ENCODE measurements at places on chromosomes 7 and 10.

DNA sequence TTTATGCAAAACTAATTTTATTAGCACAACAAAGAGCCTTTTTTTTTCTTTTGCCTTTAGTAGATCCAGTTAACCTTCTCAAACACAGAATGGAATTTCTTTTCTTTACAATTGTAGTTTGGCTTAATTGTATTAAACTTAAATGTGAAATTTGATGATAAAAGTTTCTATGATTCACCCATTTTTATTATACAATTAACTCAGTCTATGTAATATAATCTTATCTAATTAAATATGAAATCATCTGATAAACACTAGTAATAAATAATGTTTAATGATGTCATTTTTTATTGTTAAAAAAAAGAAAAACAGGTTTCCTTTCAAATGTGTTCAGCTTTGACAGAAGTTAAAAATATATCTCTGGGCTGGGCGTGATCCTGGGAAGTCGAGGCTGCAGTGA lies 559.1 kb downstream of the PHTF2 start:
- DNase-seq = no peak

- DNase-seq = no peak
These were observed 82.7 kb downstream of the MYL10 start for GRCh38 chr7:101546308-101546936.

GRCh38 chr10:45064998-45065397 lies 64.3 kb downstream of the ZNF22 start:
- no peak for DNase-seq

- no peak for DNase-seq
These were observed 38.0 kb downstream of the SNX10 start for GRCh38 chr7:26329520-26330255.

DNA sequence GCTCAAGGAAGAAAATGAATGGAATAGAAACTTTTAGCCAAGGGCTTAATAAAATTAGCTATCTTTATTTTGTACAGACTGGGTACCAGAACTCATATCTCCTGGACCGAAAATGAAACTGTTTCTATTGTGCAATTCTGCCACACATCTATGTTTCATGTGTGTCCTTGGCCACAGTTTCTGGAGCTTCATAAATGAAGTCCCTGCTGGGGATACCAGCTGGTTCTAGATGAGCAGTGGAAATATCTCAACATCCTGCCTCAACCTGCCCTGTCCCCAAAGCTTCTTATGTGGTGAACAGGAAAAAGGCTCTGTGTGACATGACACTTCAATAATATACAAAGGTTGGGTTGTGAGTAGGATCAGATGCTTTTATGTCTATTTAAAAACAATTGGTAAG lies 310.1 kb upstream of the SORCS1 start:
- DNase-seq = no peak

- DNase-seq = no peak
These were observed 569.1 kb downstream of the DNAJB6 start for GRCh38 chr7:157905651-157906461.

DNA sequence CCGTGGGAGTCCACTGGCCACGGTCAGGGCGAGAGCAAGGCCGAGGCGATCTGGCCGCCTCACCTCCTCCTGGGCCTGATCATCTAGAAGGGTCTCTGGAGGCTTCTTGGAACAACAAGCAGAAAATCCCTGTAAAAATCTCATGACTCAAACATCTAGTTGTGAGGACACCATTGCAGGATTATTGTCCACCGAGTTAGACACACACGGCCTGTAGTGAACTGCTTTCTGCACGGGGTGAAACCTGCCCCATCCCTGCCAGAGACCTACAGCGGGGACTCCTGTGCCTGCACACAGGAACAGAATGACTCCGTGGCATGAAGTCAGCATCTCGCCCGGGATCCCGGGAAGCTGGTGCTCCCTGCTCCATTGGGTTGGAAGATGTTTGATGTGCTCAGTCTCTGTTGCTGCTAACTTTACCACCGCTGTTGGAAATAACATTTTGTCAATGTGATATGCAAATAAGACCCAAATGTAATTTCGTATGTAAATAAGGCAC lies 267.0 kb upstream of the TCERG1L start:
- no peak for DNase-seq

- no peak for DNase-seq
These were observed at the start of gene GIMAP8 for GRCh38 chr7:150450491-150451001. TSS of gene GIMAP8 (plus strand) at chr7:150450630. CDS start at chr7:150466699, 16,069 bp downstream.

DNA sequence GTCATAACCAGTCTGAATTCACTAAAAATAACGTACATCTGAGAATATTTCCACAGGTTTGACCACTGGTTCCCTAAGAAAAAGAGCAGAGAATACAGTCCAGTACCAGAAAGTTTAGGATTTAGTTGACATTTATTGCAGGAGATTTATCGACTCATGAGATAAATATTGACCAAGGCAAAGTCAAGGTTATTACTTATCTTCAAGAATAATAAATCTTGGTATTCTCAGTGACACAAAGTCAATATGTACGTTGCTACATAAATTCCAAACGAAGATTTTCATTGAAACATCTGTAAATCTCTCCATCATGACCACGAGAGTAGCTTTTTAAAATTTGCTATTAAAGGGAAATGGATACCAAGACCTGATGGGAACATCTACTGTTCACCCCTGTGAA lies 39.4 kb upstream of the GRB10 start:
- DNase-seq = no peak

- DNase-seq = no peak
These were observed 169.3 kb downstream of the FAM107B start for GRCh38 chr10:14605231-14605925.

Measured in stimulated activated CD8-positive, alpha-beta memory T cell treated with anti-CD3 and anti-CD28 coated beads, Interleukin-15, amount 100 ng/mL, for 24 hours (primary cell).